ENCODE measurements at places on chromosomes 16 and 17.
A peak's percentile ranks its signal among the peaks of the same experiment; 100 is the strongest.

DNA sequence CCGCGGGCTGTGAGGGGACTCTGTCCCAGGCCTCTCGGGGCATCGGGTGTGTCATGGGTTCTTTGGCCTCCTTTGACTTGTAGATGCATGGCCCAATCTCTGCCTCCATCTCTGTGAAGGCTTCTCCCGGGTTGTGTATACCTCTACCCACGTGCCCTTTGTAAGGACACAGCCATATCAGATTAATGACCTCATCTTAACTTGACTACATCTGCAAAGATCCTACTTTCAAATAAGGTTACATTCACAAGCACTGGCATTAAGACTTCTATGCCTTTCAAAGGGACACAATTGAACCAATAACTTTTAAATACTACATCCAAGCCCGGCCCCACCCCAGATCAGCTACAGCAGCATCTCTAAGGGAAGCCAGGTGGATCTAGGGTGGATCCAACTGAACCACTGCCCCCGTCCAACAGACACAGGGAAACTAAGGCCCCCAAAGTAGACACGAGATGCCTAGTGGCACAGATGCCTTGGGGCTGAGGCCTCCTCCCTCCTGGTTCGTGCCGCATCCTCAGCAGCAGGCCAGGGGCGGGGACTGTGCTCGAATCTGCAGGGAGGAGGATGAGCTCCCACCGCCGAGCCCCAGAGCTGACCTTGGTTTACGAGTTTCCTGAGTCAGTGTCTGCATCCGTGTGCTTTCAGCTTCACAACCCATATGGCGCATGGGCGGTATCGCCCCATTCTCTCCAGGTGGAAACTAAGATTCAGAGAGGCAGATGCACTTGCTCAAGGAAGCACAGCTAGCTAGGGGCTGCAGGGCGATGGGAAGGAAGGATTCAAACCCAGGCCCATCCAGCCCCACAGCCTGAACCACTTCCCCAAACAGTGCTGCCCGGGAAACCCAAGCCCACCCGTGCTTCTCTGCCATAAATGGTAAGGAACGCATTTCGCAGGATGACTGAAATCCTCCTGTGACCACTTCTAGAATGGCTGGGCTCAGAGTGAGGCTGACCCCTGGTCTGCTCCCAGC, 353.3 kb downstream of the C16orf95 start:
- DNase-seq: no peak

GRCh38 chr16:53773881-53774280, 69.9 kb downstream of the FTO start:
- DNase-seq: no peak

- no peak for DNase-seq
These were observed 6.0 kb downstream of the MXRA7 start for GRCh38 chr17:76704805-76705204.

DNA sequence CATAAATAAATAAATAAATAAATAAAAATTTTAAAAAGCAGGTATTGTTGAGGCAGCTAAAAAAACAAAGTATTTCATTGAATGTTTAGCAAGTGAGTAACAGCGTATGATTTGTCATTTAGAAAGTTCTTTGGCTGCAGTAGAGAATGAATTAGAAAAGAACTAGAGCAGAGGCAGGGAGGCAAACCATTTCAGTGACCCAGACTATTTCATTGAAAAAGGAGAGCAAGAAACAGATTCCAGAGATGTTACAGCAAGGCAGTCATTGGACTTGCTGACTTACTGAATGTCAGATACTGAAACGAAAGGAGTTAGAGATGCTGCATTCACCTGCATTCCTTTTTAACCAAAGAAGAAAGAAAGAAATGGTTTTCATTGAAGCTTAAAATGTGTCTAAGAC, 105.5 kb upstream of the HLF start:
- no peak for DNase-seq

DNA sequence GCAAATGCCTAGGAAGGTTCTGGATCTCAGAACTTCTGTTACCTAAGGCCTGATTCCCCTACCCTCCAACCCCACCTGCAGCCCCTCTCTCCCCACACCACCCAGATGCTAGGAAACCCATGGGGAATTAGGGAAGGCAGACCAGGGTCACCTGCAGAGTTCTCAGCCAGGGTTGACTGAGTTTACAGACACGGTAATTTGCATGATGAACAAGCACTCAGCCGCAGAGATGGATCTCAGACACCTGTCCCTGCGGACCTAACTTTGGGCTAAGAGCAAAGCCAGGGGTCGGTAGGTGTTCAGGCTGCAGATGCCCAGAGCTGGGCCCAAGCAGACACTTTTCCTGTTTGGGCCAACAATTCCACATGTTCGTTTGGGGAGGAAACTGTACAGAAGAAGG, 2.9 kb downstream of the ABI3 start:
- DNase-seq: no peak

DNA sequence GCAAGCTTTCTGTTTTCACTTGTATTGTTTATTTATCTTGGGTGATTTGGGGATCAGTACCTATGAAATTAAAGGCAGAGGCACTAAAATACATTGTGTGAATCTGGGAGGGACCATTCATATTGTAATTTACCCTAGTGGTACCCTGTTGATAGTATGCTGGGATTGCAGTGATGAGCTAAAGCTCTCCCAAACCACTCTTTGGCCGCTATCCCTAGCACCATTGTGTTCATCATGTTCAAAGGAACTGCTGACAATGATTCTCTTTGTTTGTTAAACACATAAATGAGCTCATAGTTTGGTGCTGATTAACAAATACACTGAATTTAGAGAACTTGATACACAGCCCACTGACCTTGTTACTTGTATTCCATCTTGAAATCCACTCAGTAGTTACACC, 1469.8 kb downstream of the CDH11 start:
- no peak for DNase-seq

DNA sequence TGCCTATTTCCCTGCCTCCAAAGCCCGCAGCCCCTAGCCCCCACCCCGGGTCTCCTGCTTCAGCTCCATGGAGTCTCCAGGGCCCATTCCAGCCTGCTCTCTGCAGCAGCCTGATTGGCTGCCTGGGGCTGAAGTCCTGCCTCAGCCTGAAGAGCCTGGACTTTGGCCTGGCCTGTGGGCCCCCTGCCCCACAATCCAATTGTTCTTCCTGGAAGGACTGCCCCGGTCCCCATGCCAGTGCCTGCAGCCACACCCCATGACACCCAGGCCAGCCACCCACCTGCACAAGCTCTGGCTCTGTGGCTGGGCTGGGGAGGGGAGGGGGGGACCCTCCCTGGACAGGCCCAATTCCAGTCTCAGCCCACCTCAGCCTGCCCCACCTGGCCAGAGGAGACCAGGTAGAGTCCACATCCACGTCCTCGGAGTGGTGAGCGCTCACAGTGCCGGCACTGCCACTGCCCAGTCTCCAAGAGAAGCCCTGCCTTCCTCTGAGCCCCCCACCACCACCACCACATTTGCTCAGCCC, 12.3 kb downstream of the ENPP7 start:
- no peak for DNase-seq

DNA sequence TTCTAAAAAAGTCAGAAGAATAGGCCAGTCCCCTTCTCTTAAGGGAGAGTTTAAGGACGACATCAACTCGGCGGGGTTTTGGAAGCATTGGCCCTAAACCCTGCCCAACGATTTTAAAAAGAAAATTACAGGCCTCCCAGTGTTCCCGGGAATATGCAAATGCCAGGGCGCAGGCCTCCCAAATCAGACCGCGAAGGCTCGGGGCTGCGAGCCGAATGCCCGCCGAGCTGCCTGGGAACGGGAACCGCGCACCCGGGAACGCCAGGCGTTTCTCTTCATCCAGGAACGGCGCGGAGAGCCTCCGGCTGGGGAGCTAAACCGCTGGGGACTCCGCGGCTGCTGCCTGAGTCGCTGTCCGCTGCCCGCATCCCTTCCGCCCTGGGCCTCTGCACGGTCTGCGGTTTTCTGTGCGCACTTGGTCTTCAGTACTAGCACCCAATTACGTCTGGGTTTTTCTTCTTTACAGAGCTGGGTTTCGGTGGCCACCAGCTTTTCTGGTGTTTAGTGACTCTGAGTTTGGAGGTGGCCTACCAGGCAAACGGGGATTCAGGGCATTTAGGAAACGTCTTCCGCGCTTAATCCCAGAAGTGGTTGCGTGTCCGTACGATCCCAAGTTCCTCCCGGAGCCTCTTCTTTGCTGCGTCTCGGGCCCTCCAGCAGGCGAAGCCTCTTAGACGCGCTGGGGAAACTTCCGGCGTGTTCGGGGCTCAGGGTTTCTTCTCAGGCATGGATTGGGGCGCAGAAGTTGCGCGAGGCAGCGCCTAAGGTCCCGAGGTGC, 5.7 kb downstream of the IRX5 start:
- DNase-seq: no peak

GRCh38 chr16:67963662-67964321, 4.6 kb downstream of the SLC12A4 start:
- DNase-seq: no peak

- peak; percentile 27 for DNase-seq
These were observed 483 bp downstream of the RPA1 start for GRCh38 chr17:1830288-1830687.

DNA sequence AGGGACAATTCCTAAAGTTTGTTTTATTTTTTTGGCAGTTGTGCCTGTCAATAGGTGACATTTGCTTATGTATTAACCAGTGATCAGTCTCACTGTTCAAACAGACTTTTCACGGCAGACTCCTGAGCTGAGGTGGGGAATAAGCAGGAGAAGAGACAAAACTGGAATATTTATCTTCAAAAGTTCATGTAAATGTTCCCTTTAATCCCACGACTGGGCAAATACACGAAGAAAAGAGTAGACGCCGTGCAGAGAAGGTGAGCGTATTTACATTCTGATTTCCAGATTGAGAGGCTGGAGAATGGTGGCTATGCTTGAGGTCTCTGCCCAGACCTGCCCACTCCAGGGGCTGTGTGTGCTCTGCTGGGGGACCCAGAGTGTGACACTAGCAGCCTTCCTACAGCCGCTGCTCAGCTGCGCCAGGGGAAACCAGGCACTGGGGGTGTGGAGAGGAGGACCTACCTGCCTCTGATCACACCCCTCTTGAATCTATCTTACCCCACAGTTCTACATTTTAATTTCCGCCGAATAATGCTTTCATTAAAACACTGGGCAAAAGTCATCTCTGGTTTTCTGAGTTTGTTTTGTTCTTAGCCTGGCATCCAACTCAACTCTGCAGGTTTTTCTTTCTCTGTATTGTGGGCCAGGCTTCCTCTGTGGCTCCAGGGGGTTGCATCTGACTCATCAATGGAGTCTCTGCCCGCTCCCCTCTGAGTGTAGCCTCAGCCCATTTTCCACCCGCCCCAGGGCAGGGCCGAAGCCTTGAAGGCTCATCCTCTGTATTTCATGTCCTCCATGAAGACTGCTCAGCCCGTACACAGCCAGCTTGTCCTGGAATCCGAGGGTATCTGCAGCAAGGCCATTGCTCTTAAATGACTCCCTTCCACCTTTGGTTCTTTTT, 237.1 kb downstream of the NTN1 start:
- DNase-seq: no peak

GRCh38 chr17:30210366-30210765, 25.1 kb downstream of the SLC6A4 start:
- DNase-seq: no peak

DNA sequence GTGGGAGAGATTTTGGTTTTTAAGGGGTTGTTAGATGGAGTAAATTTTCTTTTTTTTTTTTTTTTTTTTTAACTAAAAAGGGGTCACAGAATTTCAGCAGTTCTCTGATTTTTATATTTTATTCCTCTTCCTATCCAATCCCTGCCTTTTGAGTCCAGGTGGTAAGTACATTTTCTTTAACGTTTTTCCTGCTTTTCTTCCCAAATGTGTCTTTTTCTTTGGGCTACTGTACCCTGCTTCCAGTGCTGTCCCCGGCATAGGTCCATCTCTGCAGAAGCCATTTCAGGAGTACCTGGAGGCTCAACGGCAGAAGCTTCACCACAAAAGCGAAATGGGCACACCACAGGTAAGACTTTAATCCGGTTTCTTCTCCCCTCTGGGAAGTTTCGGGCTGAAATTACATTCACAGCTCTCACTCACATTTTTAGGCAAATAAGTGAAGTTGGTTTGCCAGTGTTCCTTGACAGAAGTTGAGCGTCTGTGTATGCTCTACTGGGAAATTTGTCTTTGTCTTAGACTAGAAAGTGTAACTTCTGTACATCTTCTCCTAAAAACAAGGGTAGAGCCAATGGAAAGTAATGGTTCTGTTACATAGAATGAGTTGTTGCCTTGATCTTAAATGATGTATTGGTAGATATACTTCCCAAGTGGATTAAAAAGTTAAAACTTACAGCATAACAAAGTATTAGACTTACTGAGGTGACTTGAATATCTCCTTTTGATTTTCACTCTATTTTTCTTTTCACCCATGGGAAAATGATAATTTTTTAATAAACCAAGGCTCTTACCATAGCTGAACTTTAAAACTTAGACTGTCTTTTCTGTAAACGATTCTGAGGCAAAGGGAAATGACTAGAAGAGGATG, 54.5 kb downstream of the TUBD1 start:
- no peak for DNase-seq

DNA sequence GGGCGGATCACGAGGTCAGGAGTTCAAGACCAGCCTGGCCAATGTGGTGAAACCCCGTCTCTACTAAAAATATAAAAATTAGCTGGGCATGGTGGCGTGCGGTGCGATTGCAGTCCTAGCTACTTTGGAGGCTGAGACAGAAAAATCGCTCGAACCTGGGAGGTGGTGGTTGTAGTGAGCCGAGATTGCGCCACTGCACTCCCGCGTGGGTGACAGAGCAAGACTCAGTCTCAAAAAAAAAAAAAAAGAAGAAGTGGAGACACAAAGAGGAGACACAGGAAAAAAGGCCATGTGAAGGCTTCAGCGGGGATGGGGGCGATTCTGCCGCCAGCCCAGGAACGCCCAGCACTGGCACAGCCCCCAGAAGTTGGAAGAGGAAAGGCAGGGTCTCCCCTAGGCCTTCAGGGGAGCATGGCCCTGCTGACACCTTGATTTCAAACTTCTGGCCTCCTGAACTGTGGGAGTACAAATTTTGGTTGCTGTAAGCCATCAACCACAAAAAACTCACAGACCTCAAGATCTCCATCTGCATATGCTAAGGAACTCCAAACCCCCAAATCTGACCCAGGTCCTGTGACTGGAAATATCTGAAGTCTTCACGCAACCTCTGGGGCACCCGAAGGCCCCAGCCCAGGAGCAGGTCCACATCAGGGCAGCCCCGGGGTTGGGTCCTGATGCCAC, 7.0 kb downstream of the SGSH start:
- no peak for DNase-seq

DNA sequence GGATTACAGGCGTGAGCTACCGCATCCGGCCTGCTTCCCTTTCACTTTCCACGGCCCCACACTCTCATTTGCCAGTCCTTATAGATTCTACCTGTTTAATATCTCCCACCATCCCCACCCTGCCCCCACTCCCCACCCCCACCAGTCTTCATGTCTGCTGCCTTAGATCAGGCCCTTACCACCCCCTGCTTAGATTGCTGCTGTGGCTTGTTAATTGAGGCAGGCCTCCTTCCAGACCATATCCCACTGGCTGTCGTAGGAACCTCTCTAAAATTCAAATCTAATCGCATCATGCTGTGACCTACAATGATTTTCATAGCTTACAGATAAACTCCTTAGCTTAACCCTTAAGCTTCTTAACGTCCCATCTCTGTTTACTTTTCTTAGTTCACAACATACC, 4.9 kb downstream of the IQCK start:
- no peak for DNase-seq
